ENCODE measurements at places on chromosomes 13 and 19.

- DNase-seq, result peak; percentile 20
Observed at GRCh38 chr19:48752496-48753365, at the start of gene FUT1. Gene FUT1 (minus strand): TSS chr19:48752641. CDS start chr19:48751281, 1,360 bp downstream.

- DNase-seq, result no peak
Observed at GRCh38 chr19:15159251-15159650, 41.5 kb downstream of the NOTCH3 start.

DNA sequence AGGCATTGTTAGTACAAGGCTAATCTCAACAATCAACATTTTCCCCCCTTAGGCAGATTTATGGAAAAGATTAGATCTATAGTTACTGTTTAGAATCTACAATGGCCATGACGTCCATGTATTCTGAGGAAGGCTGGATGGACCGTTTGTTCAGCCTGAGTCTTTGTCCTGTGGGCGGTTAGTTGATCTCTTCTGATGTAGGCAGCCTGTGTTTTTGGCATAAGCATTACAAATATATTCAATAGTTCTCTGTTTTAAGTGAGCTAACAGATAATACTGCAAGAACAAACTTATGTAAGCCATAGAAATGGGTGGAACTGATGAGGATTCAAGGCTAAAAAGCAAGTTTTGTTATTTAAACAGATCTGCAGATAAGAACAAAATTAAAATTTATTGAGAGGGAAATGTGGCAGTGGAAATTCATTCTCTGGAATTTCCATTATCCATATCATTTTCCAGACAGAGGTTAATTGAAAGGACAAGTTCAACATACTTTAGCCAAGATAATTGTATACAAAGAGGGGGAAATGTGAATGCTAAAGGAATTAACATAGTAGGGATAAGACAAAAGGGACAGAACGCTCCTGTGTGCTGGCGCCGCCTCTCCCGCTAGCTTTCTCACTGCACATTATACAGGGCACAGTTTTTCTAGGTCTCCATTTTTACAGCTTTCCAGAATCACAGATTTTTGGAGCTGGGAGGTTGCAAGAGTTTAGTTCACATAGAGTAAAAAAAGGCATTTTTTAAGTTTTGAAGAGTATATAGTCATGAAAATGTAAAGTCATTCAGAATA, 48.6 kb downstream of the FAM124A start:
- no peak for DNase-seq

DNA sequence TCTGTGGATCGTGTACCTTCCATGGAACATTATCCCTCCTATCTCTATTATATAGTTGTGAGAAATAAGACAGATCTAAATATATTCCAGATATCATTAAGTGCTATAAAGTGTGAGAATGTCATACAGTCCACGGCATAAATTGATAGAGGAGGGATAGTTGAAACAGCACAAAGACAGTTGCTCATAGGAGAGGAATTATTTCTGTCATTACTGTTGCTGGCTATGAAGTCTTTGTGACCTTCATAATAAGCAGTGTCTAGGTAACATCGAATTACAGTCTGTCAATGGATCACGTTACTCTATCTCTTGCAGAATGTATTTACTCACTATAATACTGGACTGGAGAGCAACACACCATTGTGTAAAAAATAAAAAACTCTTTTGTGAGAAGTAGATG, 671.5 kb upstream of the PCDH20 start:
- no peak for DNase-seq

GRCh38 chr13:24150572-24150971, 9.9 kb upstream of the SPATA13 start:
- no peak for DNase-seq

GRCh38 chr13:48401480-48401879, 11.4 kb downstream of the LPAR6 start:
- DNase-seq, result peak; percentile 25

GRCh38 chr19:44024900-44025216, 321 bp upstream of the ZNF222 start:
- DNase-seq, result no peak

DNA sequence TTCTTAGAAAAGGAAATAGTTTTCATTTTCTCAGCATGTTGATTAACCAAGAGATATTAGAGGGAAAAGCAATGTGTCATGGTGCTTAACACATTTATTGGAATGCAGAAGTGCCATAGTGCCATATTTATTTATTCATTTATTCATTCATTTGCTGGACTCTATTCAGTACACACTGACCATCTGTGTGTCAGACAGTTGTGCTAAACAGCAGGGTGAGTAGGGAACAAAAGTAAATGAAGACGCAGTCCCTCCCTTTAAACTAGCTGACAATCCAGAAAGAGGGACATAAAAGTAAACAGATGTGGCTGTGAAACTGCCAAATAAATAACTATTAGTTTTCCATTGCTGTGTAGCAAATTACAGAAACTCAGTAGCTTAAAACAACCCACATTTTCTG, 323.7 kb downstream of the MTUS2 start:
- DNase-seq, result no peak

- DNase-seq, result no peak
Observed at GRCh38 chr19:21707065-21707464, 60.3 kb downstream of the ZNF100 start.

DNA sequence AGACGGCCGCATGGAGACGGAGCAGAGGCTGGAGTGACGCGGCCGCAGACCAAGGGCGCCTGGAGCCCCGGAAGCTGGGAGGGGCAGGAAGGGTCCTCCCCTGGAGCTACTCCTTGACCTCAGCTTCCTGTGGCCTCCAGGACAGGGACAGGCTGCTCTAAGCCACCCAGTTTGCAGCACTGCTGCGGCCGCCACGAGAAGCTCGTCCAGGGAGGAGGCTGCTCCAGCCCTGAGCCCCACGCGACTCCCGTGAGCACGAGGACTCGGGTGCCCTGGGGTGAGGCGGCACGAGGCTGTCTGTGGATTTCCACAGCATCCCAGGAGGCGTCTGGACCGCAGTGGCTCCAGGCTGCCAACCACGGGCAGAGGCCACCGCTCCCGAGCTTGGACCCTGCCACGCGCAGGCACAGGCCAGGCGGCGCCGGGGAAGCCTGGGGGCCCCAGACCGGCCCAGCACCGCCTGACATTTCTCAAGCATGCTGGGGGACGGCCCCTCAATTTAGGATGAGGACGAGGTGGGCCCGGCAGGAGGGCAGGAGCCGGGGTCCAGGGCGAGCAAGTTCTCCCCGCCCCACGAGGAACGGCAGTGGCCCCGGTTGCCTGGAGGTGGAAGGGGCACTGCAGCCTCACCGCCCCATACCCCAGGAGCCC, 10.7 kb downstream of the SBNO2 start:
- DNase-seq, result no peak

DNA sequence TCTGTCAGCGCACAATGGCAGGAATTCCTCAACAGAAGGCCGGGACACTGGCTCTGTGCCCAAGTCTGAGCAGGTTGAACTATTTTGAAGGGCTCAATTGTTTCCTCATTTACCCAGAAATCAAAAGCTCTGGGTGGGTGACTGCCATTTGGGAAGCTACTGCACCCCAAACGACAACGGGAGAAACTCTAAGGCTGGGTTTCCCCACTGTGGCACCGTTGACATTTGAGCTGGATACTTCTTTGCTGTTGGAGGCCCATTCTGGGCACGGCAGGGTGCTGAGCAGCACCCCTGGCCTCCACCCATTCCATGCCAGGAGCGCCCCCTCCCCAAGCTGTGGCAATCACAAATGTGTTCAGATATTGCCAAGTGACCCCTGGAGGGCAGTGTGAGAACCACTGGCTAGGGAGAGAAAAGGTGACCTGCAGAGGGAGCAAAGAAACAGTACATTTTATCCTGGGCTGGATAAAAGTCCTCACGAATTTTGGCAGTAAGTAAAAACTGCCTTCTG, 62.5 kb downstream of the RFX2 start:
- no peak for DNase-seq

GRCh38 chr19:55241143-55241934, 12.8 kb upstream of the TMEM86B start:
- no peak for DNase-seq

- no peak for DNase-seq
Observed at GRCh38 chr13:50936679-50937078, 27.1 kb downstream of the RNASEH2B start.

- no peak for DNase-seq
Observed at GRCh38 chr13:77836423-77836822, 82.2 kb downstream of the EDNRB start.

DNA sequence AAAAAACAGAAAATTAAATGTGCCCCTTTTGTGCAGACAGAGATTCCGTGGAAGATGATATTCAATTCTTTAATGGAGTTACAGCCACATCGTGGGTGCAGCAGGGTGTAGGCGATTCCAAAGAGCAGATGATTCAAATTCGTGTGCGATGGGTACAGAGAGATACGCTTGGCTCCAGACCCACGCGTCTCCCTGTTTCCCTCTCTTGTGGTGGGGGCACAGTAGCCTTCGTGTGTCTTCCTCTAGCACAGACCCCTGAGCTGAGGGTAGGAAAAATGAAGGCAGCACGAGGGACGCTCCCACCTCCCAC, 4.8 kb downstream of the TSPAN16 start:
- DNase-seq, result no peak
